ENCODE measurements at places on chromosomes 2 and 18. TPM values are rescaled to one million over a fixed set of nuclear protein-coding genes. Genes with fewer than 3 reads are reported as not detected.

Gene SCN1A
- total RNA-seq = not detected

Gene VWC2L
- not detected for total RNA-seq

GRCh38 chr18:67139899-67140298 is 376.6 kb downstream of the DSEL start:
- DNase-seq = no peak

DNA sequence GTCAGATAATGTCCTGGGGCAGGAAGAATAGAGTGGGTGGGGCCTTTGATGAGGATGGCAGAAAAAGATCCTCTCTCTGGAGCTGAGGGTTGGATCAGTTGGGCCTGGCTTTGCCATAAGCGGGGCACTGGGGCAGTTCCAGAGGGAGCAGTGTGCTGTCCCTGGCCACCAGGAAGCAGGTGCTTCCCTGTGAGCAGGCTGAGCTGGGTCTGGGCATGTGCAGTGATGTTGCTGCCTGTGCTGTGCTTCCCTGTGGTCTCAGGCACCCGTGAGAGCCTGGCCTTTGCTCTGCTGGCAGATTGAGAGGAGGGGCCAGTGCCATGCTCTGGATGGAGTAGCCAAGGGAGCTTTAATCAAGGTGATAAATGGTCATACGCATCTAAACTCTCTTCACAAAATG is 14.6 kb upstream of the NPPC start:
- no peak for DNase-seq

DNA sequence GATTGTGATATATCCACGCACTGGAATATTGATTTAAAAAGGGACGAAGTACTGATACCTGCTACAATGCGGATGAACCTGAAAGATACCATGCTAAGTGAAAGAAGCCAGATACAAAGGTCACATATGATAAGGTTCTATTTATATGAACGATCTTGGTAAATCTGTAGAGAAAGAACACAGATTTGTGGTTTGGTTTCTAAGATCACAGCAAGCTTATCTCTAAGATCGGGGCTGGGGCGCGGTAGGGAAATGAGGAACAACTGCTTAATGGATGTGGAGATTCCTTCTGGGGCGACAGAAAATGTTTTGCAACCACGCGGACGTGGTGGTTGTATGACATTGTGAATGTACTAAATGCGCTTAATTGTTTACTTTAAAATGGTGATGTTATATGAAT is 60.1 kb downstream of the NEDD4L start:
- DNase-seq = no peak

- no peak for DNase-seq
Observed at GRCh38 chr2:182522972-182523473, 96.2 kb upstream of the PDE1A start.

DNA sequence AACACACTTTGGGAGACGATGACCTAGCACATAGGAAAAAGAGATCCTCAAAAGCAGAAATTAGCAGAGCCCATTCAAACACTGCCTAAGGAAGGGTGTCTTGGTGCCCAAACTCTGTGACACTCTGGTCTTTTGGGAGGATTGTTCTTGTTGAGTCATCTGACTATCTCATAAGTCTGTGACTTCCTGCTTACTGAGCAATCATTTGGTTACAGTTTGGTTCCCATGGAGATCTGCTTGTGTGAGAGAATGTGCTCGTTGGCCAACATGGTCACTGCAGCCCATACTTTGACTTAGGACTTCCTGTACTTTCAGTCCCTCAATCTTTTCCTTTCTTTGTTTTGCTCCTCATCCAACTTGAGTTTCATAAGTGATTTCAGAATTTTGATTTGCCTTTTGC is 602.9 kb downstream of the NYAP2 start:
- no peak for DNase-seq
